Activated naive CD8-positive, alpha-beta T cell treated with anti-CD3 and anti-CD28 coated beads for 36 hours (primary cell): ENCODE measurements at places on chromosomes 5 and 9.

- DNase-seq, result no peak
Observed at GRCh38 chr9:98550206-98550820, 158.4 kb downstream of the GABBR2 start.

DNA sequence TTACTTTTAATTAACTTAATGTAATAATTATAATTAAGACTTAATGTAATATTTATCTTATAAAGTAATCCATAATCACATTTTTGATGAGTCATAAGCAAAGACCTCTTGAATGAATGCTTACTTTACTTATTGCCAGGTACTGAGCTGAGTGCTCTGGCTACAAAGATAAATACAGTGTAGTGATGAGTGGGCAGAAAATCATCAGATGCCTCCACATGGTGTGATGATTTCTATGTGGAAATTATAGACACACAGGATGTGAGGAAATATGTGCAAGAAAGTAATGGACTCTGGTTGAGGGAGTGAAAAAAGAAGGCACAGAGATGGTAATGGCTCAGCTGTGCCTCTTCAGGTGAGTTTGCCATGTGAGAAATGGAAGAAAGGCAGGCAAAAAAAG, 422.6 kb upstream of the CD180 start:
- DNase-seq, result no peak

DNA sequence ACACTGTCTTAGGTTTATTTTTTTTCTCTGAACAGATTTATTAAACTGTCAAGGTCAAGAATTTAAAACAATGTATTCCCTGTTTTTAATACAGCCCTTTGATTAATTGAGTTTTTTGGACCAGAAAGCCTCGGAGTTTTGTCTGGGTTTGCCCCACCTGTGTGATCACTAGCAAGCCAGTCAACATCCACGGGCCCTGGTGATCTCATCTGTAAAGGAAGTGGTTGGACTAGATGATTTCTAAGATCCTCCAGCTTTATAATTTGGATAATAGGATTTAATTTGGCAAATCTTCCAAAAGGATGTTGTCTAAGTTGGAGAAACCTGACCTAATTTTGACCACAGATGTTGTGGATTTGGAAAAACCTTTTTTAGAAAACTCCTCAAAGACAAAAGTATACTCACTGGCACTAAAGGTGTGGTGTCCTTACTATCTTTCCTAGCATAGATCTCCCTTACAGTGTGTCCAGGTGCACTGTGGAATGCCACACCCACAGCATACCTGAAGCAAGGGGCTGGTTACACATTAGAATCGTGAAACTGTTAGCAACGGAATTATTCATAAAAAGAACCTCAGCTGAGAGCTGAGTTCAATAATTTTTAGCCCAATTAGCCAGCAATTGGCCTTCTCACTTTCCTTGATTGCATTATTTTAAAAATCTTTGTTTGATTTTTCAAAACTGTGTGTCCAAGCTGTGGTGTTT, 195.6 kb upstream of the ELL2 start:
- no peak for DNase-seq

DNA sequence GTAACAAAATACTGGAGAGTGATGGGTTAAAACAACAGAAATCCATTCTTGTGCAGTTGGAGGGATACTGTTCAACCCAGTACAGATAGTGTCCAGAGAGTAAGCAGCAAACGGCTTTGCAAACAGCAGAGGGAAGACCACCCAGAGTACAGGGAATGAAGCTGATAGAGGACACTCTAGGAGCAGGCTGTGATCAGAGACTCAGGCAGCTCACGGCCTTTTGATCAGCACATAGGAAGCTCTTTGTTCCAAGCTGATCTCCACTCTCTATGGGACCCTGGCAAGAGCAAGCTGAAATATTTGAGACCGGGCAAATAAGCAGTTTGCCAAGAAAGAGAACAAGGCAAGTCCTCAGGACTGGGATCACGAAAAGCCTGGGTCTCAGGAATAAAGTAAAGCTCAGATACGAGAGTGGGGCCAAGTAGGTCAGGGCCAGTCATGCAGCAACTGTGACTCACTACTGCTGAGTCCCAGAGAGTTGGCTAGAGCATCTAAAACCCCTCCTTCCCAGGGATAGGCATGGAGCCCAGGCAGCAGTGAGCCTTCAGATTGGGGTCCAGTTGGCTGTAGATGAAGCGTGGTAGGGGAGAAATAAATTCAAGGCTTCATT, 52.4 kb downstream of the MELK start:
- no peak for DNase-seq

DNA sequence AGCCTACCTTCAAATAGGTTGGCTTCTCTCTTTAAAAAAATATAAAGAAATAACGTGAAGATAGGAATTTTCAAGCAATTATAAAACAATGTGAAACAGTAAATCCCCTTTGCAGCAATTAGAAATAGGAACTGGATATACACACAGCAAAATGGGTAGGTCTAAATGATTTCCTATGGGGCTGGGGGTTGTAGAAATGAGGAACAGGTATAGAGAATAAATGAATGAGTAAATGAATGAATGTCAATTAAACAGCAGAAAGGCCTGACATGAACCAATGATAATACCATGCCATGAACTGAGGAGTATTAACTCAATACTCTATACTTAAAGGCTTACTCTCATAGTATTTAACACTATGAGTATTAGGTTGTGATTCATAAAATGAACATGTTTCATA, 21.6 kb downstream of the SSBP2 start:
- no peak for DNase-seq

DNA sequence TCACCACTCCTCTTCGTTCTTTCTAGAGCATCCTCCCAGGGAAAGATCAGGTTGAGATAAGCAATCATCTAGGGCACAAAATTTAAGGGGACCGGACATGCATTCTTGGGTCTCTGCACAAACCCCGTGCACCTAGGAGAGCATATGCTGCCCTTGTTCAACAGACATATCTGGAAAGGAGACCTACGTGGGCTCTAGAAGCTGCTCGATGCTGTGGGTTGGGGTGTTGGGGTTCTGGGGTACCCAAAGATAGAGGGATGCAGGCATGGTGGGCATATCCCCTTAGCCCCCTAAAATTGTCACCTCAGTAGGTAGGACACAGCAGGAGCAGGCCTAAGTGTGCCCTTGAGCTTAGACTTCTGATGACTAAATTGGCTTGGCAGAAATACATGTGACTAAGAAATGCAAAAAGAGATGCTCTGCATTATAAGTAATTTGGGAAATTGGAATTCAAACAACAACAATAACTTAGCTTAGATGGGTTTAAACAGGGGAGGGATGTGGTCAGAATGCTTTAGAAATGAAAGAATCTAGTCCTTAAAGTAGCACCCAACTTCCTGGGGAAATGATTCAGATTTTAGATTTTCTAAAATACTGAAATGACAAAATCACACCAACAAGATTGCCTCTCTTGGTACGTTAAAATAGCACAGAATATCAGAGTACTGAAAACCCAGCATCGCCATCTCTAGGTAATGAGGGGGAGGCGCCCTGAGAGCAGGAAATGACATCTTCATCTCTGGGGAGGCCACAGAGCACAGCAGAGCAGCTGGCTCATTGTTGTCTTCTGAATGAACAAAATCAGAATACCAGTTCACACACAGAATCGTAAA, 172.3 kb downstream of the GNA14 start:
- DNase-seq, result peak; percentile 33

DNA sequence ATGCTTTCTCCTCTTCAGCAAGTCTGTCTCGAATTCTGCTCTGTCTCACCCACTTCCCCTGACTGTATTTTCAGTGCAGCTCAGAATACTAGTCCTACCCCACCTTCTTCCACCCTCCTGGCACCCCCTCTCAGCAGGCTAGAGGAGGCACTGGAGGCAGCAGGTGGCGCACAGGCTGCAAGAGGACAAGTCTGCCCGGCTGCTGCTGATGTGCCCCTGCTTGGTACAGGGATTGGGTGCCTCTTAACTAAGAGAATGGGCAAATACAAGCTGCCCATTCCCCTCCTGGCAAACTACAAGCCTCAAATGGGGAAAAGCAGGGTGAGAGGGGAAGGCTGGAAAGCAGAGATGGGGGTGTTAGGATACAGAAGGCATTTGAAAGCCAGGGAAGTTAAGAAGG, 5.1 kb downstream of the TLN1 start:
- DNase-seq, result no peak

GRCh38 chr9:122346478-122347347, 24.1 kb upstream of the PTGS1 start:
- peak; percentile 21 for DNase-seq

- no peak for DNase-seq
Observed at GRCh38 chr5:61809651-61810050, 477.6 kb downstream of the ZSWIM6 start.

- no peak for DNase-seq
Observed at GRCh38 chr9:70504834-70505233, 90.4 kb upstream of the KLF9 start.

GRCh38 chr5:132680780-132681475, 7.1 kb downstream of the IL4 start:
- no peak for DNase-seq

GRCh38 chr5:143501310-143502044, 98.0 kb upstream of the NR3C1 start:
- DNase-seq, result no peak

DNA sequence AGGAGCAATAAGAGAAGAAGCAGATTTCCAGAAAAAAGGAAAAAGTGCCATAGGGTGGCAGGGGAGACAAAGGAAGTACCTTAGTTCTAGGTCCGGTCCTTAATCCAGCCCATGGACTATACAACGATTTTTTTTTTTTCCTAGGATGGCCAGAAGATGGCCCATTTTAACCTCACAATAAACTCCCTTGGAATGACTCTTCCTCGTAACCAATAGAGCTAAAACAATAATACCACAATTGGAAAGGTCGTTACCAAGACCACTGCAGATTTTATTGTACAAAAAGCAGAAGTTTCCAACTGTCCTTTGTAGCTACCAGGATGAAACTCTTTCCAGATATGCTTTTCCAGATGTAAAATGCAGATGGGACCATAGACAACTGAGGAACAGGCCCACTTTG, 34.4 kb upstream of the SSBP2 start:
- no peak for DNase-seq

- DNase-seq, result no peak
Observed at GRCh38 chr5:10310066-10310779, 2.5 kb upstream of the CMBL start.

DNA sequence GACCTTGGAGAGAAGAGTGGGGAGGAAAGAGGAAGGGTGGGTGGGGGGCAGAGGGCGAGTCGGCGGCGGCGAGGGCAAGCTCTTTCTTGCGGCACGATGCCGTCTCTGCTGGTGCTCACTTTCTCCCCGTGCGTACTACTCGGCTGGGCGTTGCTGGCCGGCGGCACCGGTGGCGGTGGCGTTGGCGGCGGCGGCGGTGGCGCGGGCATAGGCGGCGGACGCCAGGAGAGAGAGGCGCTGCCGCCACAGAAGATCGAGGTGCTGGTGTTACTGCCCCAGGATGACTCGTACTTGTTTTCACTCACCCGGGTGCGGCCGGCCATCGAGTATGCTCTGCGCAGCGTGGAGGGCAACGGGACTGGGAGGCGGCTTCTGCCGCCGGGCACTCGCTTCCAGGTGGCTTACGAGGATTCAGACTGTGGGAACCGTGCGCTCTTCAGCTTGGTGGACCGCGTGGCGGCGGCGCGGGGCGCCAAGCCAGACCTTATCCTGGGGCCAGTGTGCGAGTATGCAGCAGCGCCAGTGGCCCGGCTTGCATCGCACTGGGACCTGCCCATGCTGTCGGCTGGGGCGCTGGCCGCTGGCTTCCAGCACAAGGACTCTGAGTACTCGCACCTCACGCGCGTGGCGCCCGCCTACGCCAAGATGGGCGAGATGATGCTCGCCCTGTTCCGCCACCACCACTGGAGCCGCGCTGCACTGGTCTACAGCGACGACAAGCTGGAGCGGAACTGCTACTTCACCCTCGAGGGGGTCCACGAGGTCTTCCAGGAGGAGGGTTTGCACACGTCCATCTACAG, 760 bp downstream of the NPR3 start:
- DNase-seq, result peak; percentile 16

GRCh38 chr9:76877961-76878360, 28.0 kb downstream of the PRUNE2 start:
- no peak for DNase-seq

DNA sequence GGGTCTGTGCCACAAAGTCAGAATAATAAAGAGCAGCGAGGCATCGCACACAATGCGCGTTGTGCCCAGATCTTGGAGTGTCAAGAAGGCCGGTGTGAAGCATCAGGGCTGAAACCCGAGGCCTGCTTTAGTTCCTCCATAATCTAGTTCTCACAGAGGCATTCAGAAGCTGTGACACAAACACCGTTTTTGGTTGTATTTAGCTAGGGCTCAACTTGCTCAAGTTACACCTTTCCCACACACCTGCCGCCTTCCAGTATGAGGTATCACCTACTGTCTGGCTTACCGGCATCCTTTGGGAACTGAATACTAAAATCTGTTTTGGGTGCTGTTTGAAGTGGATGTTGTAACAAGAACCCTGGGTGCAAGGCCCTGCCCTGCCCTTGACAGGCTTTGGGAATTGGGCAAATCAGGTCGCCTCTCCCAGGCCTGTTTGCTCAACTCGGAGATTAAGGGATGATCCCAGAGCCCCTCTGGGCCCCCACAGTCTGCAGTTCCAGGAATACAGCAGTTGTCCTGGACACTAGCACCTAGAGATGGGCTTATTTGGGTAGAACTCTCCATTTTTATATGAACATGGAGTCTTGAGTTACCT, 27.0 kb downstream of the SLC25A25 start:
- no peak for DNase-seq

DNA sequence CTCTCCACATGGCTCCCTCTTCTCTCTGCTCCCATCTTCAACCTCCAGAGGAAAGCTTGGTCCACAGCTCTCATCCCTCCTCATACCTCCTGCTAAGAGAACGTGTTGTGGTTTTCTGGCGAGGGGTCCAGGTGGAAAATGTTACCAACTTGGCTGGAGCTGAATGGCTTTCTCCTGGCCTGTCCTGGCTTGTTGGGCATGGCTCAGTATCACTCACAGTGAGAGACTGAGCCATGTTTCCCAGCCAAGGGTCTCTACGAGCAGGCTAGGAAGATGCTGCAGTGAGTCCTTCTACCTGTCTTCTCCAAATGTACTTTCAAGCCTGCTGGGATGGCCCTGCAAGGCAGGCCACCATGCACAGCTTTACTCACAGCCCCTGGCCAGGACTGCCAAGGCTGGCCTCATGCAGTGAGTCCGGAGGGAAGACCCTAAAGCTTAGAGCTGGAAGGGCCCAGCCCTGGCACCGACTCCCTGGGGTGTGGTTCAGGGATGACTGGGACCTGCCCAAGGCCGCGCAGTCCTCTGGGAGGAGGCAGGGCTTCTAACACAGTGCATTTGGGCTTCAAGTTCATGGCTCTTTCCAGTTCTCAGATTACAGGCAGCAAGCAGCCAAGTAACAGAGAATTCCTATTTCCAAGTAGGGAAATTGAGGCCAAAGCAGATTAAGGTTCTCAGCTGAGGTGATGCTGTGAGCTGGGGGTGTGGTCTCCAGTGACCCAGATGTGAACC, 59.5 kb downstream of the COL27A1 start:
- DNase-seq, result no peak
